ENCODE measurements at places on chromosomes 7 and 10.

DNA sequence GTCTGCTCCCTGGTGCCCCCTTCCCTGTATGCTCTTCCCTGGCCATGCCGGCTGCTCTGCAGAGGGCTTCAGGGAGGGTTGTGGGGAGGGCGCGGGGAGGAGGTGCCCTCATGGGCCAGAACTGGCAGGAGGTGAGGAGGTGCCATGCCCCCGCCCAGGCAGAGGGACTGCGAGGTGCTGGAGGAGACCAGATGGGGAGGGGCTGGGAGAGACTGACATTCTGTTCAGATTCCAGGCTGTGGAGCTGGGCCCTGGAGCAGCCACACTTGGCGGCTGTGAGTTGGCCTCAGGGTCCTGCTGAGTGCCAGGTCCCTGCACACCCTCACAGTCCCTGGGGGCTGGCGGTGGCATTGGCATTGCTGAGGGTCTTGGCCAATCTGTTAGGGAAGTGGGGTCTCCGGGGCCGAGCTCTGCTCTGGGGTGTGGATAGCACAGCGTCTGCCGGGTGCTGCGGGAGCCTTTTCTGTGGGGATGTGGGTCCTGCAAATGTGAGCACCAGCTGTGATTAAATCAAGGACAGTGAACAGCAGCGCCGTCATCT lies 25.4 kb downstream of the INPP5A start:
- no peak for DNase-seq

GRCh38 chr7:114086537-114086913 lies 167.7 kb upstream of the PPP1R3A start:
- peak; percentile 42 for DNase-seq

GRCh38 chr10:124626759-124627380 lies 117.3 kb downstream of the FAM53B start:
- DNase-seq = peak; percentile 8

DNA sequence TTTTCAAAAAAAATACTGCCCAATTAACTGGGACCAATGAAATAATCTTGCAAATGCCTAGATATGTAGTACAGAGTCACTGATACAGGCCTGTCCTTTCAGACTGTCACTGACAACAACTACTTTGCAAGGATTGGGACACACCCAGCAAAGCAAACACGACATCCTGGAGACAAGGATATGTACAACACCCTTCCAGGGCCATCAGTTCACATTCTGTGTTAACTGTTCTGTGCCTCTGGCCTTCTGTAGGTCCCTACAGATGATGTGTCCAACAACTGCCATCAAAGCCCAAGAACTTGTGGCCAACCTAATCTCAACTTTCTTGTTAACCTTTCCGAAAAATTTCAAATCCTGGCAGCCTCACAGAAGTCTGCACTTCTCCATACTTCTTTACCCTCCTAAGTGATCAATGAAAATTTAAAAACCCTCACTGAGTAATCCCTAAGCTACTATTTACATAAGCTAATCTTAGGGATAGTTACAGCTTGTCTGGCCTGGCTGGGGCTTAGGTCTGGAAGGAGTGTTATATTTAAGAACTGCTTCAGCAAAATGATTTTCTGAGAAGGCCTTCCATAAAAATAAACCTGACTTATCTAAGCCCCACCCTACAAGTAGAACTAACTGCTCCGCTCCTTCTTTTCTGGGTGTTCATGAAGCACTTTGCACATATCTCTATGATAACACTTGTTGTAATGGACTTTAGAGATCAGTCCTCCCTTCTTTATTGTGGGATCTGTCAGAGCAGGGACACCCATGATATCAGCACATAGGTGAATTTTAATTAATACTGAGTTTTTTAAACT lies 21.0 kb downstream of the COBL start:
- no peak for DNase-seq

GRCh38 chr7:71329030-71329660 lies 197.2 kb downstream of the GALNT17 start:
- DNase-seq = no peak

DNA sequence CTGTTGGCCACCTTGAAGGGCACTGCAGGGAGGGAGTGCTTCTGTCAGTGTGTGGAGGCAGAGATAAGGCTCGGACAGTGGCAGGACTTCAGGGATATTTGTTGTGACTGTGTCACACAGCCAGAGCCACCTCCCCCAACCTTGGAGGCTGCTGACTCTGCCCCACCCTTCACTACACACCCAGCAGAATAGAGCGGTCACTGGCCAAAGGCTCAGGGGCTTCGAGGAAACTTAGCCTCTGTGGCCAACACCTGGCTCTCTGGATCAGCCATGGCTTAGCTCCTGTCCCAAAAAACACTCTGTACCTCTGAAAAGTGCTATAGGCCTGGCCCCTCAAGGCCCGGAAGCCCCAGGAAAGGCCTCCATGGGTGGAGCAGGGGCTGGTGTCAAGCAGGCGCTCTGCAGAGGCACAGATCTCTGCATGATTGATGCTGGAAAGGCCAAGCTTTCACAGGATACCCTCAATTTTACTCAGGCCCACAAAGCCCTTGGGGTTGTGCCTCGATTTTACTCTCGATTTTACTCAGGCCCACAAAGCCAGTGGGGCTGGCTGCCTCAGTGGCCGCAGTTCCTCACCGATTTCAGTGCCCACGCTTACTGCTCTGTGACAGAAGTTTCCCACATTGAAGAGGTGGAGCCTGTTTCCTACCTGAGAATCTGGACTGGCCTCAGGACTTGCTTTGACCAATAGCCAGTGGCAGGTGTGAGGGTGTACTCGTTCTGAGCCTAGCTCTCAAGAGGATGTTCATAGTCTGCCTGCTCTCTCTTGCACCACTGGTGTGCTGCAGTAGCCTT lies 113.2 kb upstream of the GPR26 start:
- no peak for DNase-seq

- DNase-seq = peak; percentile 12
Observed at GRCh38 chr10:61835069-61835945, 66.2 kb upstream of the ARID5B start.

- DNase-seq = peak; percentile 38
Observed at GRCh38 chr10:77637532-77638320, at the start of gene KCNMA1. KCNMA1 (minus strand) TSS chr10:77637808.

DNA sequence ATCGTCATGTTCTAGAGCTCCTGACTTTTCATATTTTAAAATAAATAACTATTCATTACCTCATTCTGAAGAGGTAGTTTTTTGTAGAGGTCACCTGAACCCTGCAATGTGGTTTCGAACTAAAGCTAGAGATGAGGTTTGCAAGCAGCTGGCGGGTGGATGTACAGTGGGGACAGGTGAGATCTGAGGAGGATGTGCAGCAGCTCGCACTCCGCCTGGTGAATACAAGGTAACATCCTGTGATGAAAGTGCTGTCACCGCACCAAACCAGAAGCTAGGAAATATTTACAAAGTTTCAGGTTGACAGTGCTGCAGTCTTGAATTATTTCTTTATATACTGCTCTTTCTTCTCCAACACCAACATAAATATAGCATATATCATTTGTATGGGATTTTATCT lies 26.5 kb downstream of the NDUFB2 start:
- DNase-seq = no peak

- no peak for DNase-seq
Observed at GRCh38 chr10:60574388-60574787, 184.7 kb upstream of the ANK3 start.

DNA sequence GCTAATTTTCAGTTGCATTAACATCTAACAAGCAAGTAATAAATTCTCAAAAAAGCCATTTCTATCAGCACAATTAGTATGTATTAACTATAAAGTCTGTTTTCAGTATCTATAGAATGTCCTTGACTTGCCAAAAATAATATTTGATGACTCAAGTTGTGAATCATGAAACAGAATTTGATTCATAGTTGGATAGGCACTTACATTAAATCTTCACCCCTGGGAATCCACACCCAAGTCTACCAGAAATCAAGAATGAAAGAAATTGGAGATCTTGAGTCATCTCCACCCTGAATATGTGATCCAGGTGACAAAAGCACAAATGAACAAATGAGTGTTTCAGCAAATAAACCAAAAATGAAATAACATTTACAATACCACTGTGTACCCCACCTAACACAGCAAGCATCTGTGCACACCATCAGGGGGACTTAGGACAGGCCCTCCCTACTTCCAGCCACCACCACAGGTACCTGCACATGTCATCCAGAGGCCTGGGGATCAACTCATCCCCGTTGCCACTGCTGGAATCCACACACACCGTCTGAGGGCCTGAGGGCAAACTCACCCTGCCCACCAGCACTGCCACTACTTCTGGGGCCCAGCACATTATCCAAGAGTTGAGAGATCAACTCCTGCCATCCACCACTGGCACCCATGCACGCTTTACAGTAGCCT lies 160.1 kb downstream of the MTERF1 start:
- DNase-seq = no peak

GRCh38 chr10:129108378-129108777 lies 358.7 kb upstream of the MGMT start:
- no peak for DNase-seq

DNA sequence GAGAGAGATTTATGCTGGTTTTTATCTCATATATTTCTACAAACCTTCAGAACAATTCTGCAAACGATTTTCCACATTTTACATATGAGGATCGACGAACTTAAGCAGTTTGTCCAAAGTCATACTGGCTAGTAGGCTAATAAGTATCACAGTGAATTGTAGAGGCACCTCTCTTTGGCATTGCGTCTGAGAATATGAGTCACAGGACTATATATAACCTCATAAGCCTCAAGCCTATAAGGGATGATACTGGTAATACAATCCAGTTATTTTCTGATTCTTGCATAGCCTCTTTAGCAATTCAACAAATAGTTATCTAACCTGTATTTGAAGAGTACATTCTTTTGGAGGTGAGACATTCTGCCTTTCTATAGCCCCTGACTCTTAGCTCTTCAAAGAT lies 129.8 kb downstream of the GPR158 start:
- no peak for DNase-seq

DNA sequence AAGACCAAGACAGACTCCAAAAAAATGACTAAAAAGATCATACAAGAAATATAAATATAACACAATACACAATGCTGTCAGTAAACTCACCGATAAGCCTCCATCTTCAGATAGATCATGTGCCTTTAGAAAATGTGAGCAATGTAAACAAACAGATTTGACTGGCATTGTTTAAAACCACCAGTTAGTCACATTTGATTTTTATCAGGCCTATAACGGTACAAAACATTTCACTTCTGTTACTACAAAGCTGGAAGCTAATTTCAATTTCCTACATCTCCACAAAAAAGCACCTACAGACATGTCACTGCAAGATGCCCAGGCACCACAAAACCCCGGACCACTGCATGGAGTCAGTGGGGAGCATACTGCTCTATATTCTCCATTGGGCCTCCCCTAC lies 18.9 kb downstream of the SGMS1 start:
- DNase-seq = peak; percentile 46

DNA sequence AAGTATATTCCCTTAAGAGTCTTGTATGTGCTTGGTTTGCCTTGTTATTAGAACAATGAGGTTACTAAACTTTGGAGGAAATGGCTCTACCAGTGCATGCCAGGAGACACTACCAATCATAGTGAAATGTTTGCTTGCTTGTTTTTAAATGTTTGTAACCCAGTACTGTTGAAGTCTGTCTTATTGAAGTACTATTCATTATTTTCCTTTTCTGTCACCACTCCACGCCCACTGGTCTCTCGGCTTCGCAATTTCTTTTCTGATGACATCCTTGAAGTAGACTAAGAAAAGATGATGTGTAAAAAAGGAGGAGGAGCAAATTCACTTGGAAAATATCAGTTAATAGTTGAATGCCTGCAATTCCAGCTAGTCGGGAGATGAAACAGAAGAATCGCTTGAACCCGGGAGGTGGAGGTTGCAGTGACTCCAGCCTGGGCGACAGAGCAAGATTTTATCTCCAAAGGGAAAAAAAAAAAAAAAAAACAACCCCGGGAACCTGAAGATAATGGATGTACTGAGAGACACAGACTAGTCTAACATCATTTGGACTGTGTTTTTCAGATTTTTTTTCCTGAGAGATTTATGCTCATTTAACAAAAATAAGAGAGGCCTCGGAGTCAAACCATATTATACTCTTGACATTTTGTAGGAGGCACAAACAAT lies 959.4 kb downstream of the PCDH15 start:
- no peak for DNase-seq

GRCh38 chr10:93678805-93679587 lies 23.4 kb downstream of the FRA10AC1 start:
- no peak for DNase-seq

- DNase-seq = no peak
Observed at GRCh38 chr7:157027568-157028198, 17.2 kb upstream of the MNX1 start.

DNA sequence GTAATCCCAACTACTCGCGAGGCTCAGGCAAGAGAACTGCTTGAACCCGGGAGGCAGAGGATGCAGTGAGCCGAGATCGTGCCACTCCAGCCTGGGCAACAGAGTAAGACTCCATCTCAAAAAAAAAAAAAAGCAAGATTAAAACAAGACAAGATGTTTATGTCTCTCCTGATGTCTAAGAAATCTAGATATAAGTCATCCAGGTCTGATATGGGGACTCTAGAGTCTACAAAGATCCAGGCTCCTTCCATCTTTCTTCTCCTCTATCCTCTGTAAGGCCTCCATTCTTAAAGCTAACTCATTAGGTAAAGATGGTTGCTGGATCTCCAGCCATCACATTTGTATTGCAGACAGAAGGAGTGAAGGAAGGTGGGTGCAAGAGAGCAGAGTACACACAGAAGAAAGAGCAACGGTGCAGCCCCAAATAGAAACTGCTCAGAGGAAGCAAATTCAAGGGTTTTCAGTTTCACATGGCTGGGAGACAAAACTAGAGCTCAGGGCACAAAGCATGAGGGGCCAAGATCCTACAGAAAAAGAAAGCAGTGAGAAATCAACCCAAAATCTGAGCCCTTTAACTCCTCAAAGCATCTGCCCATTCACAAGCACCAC lies 57.6 kb downstream of the USP6NL start:
- no peak for DNase-seq

DNA sequence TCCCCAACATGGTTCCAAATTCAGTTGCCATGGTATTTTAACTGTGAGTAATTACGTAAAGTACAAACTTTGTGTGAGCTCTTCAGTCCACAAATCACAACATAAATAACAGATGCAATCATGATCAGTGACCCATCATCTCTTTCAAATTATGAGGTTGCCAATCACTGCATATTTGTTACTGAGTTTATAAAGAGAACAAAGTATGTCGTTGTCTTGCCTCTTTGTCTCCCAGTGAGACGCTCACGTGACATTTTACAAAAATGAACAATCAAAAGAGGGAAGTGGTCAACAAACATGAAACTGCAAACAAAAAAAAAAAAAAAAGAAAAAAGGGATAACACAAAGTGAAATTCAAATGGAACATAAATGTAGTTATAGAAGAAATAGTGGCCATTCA lies 122.7 kb upstream of the PDSS1 start:
- no peak for DNase-seq

DNA sequence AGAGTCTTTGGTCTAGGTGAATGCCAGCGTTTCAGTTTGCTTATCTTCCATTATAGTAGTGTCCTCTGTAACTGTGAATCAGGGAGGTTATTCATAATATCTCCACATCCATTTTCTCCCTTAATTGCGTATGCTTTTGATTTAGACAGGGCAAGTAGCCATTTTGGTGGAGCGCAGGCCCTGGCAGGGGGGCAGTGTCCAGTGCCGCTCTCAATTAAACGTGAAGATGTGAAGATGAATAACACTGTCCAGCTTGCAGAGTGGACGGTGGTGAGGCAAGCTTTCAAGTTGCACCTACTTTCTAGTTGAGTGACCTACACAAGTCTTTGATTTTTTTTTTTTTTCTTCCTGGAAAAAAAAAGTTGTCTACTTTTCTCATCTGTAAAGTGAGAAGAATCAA lies 4.5 kb downstream of the TSPAN14 start:
- DNase-seq = no peak

- DNase-seq = no peak
Observed at GRCh38 chr7:75758491-75758890, 13.5 kb downstream of the CCL26 start.

- no peak for DNase-seq
Observed at GRCh38 chr10:8137726-8138125, 83.2 kb downstream of the GATA3 start.

Data from NCI-H1105 treated with DMSO at 0.1 percent for 48 hours (cell line).